GM12865 (cell line): ENCODE measurements at places on chromosomes 6 and 20.

GRCh38 chr6:143196525-143197225, 136.0 kb downstream of the AIG1 start:
- no peak for DNase-seq

DNA sequence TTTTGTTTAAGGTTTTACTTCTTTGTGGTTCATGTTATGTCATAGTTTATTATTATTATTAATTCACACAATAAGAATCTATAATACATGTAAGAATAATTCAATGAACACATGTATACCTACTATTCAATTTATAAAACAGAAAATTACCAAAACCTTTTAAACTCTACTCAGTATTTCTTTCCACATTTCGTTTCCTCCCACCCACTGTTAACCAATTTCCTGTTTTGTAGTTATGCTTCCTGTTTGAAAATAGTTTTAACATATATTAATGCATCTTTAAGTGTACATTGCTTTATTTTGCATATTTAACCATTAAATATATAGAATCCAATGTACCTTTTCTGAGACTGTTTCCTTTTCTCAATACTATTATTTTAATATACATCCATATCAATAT, 397.9 kb upstream of the SPTLC3 start:
- no peak for DNase-seq

GRCh38 chr20:44526129-44526528, 4.3 kb upstream of the SERINC3 start:
- no peak for DNase-seq

- DNase-seq = peak; percentile 59
These were observed 452 bp downstream of the TRAF3IP2 start for GRCh38 chr6:111605100-111605751.

DNA sequence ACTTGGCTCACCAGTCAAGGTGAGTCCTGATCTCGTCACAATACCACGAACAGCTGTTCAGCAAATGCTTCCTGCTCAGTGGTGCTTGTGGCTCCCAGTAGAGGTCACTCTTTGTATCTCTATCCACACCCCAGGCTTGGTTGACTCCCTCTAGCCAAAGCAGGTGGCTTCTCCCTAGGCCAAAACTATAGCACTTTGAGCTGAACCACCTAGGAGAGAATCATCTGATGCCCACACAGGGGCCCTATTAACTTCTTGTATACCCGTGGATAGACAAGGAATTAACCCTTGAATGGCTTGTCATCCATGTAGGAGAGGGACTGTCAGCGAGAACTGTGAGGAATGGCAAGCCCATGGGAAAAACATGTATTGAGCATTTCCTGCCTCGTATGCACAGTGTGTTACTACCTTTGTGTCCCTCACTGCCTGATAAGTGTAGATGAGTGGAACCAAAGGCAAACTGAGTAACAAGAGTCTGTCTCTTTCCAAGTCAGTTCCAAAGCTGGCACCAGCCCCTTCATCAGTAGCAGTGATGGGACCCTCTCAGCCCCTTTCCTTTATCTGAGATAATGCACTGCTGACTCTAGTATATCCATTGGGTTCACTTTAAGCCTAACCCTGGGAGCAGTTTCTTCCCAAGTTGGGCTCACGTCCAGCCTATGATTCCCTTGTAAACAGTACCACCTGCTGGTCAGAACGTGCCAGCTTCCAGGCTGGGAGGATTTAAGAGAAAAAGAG, 42.5 kb downstream of the EIF2S2 start:
- DNase-seq = peak; percentile 74

GRCh38 chr6:7124636-7125035, 16.9 kb downstream of the RREB1 start:
- DNase-seq = no peak

- DNase-seq = no peak
These were observed 214.9 kb upstream of the GMDS start for GRCh38 chr6:2460216-2460745.

DNA sequence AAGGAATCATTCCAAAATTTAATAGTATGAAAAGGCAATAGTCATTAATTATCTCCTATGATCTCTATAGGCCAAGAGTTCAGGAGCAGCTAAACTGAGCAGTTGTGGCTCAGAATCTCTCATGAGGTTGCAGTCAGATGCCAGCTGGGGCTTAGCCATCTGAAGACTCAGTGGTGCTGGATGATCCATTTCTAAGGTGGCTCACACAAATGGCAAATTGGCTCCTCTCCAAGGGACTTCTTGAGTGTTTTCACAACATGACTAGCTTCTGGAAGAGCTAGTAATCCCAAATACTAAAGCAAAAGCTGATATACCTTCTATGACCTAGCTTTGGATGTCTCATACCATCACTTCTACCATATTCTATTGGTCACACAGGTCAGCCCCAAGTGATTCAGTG, 104.2 kb downstream of the HAO1 start:
- no peak for DNase-seq

- no peak for DNase-seq
These were observed 509.3 kb upstream of the MAN1A1 start for GRCh38 chr6:119858901-119859300.

DNA sequence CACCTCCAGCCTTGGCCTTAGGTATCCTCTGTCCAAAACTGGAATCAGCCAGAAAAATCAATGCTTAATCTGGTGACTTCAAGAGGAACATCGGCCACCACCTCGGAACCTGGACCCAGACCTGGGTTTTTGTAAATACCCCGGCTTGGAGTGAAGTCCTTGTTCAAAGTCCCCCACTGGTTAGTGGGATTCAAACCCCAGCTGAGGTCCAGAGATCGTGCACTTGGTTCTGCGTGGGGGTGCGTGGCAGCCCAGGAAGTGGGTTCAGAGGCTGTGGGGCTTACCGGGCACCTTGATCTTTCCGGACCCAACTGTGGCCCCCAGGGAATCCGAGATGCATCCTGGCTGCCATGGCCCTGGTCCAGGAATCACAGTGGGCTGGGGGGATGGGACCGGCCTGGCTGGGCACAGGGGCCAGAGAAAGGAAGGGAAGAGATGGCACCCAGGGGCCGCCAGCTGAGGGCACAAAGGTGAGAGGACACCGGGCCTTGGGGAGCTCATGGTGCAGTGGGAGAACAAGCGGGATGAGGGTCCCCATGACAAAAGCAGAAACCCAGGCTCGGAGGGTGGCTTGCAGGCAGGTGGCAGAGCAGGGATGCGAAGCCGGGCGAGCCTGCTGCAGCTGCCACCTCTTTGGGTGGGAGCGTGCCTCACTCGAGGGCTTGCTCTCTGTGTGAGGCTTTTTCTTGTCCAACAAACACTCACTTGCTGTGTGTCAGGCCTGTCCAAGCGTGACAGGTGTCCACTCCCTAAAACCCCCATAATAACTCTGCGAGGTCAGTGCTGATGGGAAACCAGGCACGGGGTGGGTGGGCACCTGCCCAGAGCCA, 27.7 kb downstream of the ZBP1 start:
- no peak for DNase-seq

GRCh38 chr20:52649727-52650126, 322.4 kb upstream of the TSHZ2 start:
- DNase-seq = no peak

DNA sequence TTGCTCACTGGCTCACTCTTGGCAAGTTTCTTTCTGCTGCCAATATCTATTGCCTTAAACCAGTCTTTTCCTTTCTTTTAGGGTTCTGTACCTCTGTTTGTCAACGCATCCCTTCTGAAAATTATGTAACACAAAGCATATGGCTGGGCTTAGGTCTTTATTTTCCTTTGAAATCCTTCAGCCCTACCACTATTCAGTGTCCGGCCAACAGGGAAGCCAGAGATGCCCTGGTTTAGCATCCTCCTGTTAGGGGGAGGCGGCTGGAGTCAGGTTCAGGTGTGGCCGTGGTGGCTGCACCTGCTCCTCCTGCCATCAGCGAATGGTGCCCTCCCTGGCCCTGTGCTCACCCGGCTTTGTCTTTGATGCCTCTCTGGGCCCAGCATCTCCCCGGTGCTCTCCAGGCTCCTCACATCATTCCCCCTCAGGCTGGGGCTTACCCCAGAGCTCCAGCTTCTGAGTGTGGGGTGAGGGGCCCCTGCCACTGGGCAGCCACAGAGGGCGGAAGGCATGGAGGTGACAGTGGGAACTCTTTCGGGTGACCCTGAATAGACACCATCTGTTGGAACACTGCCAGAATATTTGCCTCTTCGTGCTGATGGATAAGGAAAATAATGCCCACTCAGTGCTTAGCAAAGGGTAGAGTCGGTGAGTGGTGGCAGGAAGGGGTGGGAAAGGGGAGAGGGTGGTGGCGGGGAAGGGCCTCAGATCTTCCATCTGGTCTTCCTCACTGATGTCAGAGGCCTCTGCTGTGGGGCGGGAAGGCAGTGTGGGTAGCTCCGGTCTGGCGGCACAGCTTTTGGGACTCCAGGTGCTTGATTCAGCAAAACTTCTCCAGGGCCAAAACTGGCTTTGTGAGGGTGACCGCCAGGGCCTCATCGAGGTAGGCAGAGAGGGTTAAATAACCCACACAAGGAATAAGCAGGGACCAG, 97.2 kb downstream of the DACT2 start:
- DNase-seq = no peak

DNA sequence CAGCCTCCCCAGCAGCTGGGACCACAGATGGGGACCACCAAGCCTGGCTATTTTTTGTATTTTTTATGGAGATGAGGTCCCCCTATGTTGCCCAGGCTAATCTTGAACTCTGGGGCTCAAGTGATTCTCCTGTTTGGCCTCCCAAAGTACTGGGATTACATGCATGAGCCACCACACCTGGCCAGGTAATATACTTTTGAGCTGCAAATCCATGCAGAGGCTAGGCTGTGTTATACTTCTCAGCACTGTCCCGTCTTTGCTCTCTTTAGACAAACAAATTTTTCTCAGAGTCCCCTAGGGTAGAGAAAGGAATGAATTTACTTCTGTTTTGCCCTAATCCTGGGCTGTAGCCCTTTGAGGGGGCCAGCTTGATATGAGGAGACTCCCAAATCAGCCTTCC, 13.4 kb upstream of the SCAF8 start:
- no peak for DNase-seq
